Activated naive CD4-positive, alpha-beta T cell (primary cell): ENCODE measurements at places on chromosomes 12 and 14.

DNA sequence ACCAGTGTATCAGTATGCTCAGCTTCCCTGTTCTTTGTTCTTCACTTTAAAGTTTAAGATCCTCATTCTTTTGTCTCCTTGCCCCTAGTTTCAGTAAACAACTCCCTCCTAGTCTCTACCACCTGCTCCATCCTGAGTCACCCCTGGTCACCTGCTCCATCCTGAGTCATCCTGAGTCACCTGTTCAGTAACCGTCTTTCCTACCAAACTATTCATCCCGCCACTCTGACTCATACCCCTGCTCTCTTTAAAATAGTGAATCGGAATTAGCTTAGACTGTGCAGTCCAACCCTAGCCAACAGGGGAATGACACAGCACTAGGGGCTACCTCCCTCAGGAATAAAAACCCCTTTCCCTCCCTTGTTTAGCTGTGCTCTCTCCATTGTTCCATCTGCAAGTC is 888.1 kb upstream of the MDGA2 start:
- DNase-seq, result no peak

- DNase-seq, result no peak
These were observed 23.8 kb upstream of the STRAP start for GRCh38 chr12:15858353-15858752.

DNA sequence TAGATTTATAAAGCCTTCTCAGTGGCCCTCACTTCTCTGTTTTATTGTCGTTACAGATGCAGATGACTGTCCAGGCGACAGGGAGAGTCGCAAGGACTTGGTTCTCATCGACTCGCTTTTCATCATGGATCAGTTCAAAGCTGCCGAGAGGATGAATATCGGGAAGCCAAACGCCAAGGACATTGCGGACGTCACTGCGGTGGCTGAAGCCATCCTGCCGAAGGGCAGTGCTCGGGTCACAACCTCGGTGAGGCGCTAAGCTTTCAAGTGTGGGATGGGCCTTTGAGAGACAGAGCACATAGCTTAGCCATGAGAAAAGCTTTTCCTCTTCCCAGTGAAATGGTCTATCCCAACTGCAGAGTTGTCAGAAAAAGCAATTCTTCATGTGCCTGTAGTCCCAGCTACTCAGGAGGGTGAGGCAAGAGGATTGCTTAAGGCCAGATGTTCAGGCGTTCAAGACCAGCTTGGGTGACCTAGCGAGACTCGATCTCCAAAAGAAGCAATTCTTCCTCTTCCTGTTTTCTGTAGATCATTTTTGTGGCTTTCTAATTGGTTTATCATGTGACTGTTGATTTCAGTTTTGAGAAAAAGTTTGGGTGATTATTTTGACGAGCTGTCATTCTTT is 56.4 kb downstream of the EP400 start:
- DNase-seq, result no peak

- DNase-seq, result no peak
These were observed 46.0 kb upstream of the BMP4 start for GRCh38 chr14:54002653-54003052.

DNA sequence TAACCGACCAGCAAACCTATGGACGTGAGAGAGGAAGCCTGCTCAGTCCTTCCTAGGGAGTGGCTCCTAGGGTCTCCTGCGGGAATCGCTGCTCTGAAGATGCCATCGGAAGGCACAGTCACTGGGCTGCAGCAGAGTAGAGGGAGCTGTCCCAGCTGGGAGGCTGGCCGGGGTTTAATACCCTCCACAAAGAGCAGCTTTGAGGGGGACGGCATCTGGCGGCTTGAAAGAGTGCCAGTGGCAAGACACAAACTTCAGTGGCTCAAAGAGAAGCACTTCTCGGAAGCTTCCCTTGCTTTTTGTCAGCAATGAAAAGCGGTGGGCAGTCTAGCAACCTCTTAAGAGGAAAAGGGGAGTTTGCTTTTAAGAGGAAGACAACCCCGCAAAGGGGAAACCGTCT is 114.6 kb downstream of the TMEM132C start:
- DNase-seq, result no peak

DNA sequence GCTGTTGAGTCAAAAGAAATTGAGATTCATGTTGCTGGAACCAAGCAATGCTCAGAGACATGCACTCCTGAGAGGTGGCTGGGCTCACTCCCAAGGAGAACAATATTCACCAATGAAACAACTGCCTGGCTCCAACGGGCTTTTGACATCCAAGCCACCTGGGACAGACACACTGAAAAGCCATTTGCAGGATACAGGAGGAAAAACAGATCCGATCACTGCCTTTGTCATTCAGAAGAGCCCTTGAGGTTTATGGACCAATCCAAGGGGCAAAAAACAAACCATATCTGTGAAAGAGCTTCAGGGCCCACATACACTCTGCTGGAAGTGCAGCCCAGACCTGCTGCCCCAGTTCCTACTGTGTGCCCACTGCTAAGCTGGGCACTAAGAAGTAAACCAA is 277.5 kb downstream of the NUAK1 start:
- no peak for DNase-seq

DNA sequence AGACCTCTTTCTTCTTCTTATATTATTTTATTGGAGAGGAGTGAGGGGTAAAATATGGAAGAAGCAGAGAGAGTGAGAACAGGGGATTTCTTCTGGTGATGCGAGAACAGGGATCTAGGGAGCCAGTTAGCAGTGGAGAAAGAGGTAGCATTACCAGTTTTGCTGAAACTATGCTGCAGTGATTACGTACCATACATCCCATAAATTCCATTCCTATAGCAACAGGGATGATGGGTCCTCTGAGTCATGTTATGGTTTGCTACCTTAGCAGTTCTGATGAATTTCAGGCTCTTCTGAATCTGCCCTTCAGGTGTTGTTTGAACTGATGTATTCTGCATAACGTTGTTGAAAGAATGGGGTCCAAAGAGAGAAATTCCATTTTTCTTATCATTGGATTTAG is 625.4 kb upstream of the LRFN5 start:
- no peak for DNase-seq

DNA sequence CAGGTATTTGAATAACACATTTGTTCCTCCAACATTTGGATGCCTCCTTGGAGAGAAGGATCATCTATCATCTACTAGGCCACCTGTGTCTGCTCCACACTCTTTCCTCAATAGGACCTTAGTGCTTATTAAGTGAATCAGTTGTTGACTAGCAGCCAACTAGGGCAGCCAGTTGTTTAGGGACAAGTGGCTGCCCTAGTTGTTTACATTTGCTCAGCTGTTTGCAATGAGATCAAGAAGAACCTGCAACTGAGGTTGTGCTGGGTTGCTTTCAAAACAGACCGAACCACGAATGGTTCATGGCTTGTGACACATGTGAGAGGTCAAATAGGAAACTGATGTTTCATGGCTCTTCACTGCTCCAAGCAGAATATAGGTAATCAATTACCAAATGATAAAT is 53.8 kb downstream of the TMCC3 start:
- DNase-seq, result no peak

- no peak for DNase-seq
These were observed 111.2 kb downstream of the LRIG3 start for GRCh38 chr12:58809064-58809607.

DNA sequence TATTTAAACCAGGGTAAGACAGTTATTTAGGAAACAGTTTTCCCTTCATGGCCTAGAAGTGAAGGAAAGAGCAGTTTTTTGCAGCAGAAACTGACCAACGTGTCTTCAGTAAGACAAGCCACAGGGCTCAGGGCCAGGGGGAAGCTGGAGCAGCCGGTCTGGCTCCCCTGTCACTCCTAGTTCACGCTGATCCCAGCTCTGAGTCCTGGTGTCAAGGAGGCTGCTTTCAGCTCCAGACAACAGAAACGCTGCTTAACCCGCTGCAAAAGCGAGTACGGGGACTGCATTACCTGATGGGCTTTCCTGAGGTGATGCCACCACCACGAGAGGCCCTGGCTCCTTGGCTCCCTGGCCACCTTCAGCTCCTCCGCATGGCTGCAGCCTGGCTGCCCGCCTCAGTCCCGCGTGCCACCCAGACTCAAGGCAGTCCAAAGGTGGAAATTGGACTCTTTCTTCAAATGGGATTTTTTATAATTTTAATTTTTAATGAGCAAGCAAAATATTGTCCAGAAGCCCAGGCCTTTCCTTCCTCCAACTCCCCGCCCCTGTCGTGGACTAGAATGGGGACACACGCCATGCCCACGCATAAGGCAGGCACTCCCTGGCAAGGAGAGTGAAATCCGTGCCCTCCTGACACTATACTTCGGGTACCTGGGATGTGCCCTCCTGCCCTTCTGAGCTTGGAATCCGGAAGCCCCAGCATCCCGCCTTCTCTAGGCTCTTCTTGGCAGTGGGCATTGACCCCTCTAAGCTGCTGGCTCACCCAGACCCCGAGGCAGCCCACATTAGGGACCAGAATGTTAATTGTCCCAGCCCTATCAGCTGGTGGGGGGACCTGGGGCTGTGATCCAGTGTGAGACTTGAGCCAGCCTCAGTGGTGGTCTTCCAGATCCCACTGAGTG is 85.0 kb downstream of the PAPOLA start:
- no peak for DNase-seq

DNA sequence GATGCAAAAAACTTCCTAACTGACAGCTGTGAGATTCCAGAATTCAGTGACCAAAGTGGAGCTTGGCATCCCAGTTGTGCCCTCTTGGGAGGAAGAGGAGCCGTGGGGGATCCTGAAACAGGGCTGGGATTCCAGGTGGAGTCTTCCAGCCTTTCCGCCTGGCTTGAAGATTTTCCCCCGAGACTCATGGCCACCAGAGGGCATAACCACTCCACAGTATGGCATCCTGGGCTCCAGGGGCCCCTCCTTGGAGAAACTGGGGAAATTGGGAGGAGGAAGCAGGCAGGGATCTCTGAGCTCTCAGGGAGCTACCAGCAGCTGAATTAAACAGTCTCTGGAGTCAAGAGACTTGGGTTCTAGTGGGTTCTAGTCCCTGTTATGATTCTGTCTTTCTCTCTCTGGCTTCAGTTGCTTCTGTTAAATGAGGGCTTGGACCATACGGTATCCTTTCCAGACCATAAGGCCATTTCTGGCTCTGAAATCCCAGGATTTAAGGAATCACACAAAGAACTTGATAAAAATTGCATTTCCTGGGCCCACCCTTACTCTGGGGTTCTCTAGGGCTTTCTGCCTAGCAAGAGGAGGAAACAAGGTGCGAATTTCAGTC is 2.6 kb upstream of the TAMALIN start:
- no peak for DNase-seq

GRCh38 chr12:65025136-65025535 is 96.0 kb downstream of the WIF1 start:
- no peak for DNase-seq

DNA sequence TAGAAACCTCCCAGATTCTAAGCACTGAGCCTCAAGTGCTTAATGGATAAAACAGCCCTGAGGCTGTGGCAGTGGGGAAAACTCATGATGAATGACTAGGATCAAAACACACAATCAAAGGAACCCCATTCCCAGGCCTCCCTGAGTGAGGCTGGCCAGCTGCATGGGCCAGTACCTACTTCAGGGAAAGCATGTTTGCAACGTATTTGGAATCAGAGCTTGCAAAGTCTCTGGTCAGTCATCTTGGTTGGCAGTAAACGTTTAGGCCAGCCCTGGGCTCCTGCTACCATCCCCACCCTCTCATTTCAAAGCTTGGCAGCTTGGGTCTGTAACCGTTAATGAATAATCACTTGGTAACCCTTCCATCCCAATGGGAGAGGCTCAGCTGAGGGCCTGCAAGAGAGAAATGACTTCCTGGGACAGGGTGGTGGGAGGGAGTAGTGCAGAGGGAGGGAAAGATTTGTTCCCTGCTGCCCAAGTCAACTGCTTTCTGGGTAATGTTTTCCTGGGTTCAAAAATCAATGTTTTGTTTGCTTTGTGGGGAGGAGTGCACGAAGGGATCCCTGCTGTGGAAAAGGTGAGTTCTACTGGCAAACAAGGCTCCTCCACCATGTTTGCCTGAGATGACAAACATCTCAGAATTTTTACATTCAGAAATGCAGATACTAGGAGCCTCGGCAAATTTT is 2.0 kb upstream of the RNASE8 start:
- no peak for DNase-seq

- DNase-seq, result no peak
These were observed 164.4 kb downstream of the KICS2 start for GRCh38 chr12:64057706-64058105.

- DNase-seq, result no peak
These were observed 5.6 kb downstream of the DAZAP2 start for GRCh38 chr12:51244269-51244668.

GRCh38 chr12:70185301-70185700 is 57.9 kb upstream of the CNOT2 start:
- DNase-seq, result no peak

GRCh38 chr14:104878582-104878981 is 13.5 kb downstream of the CEP170B start:
- DNase-seq, result no peak

DNA sequence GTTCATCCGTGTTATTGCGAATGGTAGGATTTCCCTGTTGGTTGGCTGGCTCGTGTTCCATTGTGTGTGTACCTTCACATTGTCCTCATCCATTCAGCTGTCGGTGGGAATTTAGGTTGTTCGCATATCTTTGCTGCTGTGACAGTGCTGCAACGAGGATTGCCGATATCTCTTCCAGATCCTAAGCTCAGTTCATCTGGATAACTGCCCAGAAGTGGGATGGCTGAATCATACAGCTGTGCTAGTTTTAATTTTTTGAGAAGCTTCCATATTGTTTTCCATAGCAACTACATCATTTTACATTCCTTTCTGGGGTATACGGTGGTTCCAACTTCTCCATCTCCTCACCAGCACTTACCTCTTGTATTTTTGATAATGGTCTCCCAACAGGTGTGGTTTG is 292.8 kb upstream of the SFSWAP start:
- DNase-seq, result no peak

GRCh38 chr12:121580959-121581685 is at the start of gene KDM2B:
TSS of gene KDM2B (minus strand) at chr12:121581023. CDS start at chr12:121580911, 112 bp downstream.
- DNase-seq, result no peak

DNA sequence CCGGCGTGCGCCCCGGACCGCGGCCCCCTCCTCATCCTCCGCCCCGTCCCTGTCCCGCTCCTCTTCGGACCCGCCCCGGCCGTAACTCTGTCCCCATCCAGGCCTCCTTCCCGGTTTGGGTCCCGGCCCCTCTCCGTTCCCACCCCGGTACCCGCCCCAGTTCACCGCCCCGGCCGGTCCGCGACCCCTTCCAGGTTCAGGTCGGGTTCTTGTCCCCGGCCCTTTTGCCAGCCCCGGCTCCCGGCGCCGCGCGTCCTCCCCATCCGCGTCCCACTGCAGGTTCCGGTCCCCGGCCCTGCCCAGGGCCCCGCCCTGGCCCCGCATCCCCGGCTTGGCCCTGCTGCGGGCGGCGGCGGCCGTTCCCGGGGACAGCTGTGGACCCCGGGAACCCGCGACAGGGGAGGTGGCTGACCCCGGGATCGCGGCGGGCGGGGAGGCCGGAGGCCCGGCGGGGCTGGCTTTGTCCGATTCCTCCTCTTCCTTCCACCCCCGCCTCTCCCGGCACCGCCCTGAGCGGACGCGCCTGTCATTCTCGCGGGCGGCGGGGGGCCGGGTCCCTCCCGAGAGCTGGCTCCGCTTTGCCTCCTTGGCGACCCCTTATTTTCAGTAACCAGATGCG is 601 bp downstream of the KLC1 start:
- peak; percentile 43 for DNase-seq

- DNase-seq, result no peak
These were observed 58.0 kb downstream of the ZNF664 start for GRCh38 chr12:124031058-124031457.

GRCh38 chr12:112035219-112035785 is 22.1 kb downstream of the ERP29 start:
- DNase-seq, result no peak

- no peak for DNase-seq
These were observed 47.1 kb downstream of the ABCD2 start for GRCh38 chr12:39572551-39572950.
